ENCODE measurements at places on chromosomes 6 and 20. TPM values are rescaled to one million over a fixed set of nuclear protein-coding genes. Genes with fewer than 3 reads are reported as not detected.

Gene CD93
- total RNA-seq: 1.5 TPM

GRCh38 chr6:89508755-89509563 lies 76.0 kb downstream of the ANKRD6 start:
- no peak for DNase-seq

Gene VPS16
- total RNA-seq: 42.4 TPM

DNA sequence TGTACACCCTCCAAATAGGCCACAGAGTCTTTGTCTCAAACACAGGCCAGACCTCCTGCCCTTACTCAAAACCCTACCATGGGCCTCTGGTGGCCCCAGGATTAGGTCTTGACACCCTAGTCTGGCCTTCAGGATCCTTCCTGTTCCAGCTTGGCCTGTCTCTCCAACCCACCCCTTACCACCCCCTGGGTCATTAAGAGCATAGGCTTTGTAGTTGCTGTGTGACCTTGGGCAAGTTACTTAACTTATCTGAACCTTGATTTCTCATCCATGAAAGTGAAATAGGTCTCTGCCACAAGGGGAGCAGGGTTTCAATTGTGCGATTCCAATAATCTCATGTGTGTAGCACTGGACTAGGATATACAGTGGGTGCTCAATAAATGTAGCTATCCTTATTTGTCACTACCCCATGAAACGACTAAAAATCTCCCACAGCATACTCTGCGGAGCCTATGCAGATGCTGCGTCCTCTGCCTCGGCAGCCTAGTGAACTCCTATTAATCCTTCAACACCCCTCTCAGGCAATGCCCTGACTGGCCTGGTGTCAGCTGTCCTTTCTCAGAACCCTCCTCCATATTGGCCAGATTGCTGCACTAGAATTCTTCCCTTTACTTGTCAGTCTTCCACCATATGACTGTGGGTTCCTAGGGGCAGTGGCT lies 39.7 kb upstream of the NOL4L start:
- no peak for DNase-seq

Gene GRIK2
- total RNA-seq: 2.4 TPM

DNA sequence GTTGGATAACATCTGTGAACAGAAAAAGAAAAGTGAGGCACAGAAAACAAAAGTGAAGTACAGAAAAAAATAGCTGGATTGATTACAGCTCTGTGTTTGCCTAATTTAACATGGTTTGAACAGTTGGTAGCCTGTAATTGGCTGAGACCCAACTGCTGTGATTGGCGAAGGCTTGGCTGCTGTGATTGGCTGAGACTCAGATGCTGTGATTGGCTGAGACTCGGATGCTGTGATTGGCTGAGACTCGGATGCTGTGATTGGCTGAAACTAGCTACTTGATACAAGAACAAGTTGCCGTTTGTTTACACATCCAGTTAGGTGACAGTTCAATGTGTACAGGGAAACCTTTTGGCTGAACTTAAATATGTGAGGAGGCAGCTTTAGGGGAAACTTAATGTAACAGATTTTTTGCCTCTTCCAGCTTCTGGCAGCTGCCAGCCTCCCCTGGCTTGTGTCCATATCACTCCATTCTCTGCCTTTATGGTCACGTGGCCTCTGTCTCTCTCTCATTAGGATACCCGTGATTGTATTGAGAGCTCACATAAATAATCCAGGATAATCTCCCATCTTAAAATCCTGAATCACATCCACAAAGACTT lies 223.4 kb upstream of the FOXA2 start:
- no peak for DNase-seq

- DNase-seq: peak; percentile 99
Observed at GRCh38 chr6:4606821-4607704, 169.1 kb upstream of the CDYL start.

Gene FKBP1A
- total RNA-seq: 387 TPM

GRCh38 chr6:91278416-91278815 lies 691.5 kb upstream of the MAP3K7 start:
- DNase-seq: no peak

Gene DUSP15
- 3.2 TPM for total RNA-seq

Gene PRL
- not detected for total RNA-seq
